Omental fat pad (tissue), 4 donors: ENCODE measurements at places on chromosomes 6 and 20. TPM values are rescaled to one million over a fixed set of nuclear protein-coding genes. Genes with fewer than 3 reads are reported as not detected.

Gene PNLDC1
- total RNA-seq = 0.37 TPM

Gene MRAP2
- total RNA-seq = 0.19 TPM

Gene HLA-DRB5
- total RNA-seq = 5.5 TPM

Gene MACROD2
- 54.1 TPM for total RNA-seq

Gene GJA1
- 260 TPM for total RNA-seq

Gene UBD
- 1.1 TPM for total RNA-seq

Gene VSX1
- not detected for total RNA-seq

Gene HCRTR2
- not detected for total RNA-seq

- DNase-seq = no peak
Measured at GRCh38 chr20:33945391-33946081, 48.2 kb upstream of the RALY start.

GRCh38 chr6:154410619-154411072, 54.0 kb upstream of the IPCEF1 start:
- DNase-seq = no peak

GRCh38 chr20:22093122-22093521, 387.7 kb downstream of the PAX1 start:
- no peak for DNase-seq

- DNase-seq = no peak
Measured at GRCh38 chr20:46990017-46990595, 95.5 kb downstream of the EYA2 start.

DNA sequence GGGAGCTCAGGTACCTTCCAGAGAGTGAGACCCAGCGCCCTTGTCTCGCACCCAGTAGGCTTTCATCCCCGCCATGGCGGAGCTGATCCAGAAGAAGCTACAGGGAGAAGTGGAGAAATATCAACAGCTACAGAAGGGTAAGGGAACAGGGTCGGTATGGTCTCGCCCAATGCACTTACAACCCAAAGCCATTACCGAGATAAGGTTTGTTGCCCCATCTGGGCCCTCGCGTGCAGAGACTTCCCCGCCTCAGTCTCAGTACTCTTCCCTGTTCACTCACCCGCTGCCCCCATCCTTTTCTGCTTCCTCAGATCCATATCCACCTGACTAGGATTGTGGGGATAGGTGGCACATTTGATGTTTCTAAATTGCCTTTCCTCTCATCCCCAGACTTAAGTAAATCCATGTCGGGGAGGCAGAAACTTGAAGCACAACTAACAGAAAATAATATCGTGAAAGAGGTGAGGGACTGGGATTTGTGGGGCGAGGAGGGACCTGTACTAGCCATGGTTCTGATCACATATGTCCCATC, 449 bp downstream of the PFDN6 start:
- DNase-seq = no peak

DNA sequence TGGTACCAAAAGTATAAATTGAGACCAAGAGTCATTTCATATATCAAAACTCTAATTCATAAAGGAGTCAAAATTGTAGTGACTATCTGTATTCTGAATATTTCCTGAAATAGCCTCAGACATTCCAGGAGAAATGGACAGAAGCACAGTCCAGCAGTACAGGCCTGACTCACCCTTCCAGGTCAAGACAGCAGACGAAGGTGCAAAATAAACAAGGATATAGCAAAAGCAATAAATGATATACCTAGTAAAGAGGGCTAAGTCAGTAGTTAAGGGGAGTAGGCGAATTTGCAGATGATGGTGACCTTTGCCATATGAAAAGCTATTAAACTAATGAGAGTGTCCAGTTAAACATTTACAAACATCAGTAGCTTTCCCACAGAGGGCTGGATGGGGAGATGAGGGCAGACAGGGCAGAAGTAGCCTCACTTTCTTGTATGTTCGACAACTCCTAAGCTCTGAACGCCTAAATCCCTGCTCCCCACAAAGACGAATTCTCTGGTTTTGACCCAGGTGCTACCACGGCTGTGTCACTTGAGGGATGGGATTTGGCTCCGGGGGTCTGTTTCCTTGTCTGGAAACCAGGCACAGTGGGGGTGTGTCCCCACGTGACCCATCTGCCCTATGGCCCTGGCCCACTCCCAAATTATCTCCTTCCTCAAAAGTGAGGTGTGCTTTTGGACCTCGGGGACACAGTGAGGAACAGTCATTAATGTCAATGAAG, 3.6 kb upstream of the SLC52A3 start:
- DNase-seq = no peak

- no peak for DNase-seq
Measured at GRCh38 chr20:48603116-48603818, 224.5 kb downstream of the PREX1 start.

DNA sequence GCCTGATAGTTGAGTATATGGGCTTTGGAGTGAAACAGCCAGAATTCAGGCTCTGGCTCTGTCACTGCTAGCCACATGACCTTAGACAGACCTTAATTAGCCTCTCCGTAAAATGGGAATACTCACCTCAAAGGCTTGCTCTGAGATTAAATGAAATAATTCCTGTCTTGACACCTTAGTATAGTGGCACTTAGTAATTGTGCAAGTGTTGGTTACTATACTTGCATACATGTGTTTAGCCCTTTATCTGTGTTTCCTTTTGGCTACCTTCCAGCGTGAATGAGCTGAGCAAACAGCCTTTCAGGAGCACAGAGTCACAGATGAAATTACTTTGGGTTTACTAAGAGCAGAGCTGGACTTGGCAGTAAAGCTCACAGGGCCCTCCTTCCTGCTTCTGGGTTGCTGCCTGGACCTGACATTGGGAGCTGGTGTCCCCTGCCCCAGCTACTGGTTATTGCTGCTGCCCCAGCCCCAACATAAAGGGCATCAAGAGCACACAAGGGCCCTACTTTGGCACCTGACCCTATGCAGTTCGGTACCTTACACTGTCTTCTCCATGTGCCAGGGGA, 32.8 kb downstream of the CD164 start:
- no peak for DNase-seq

DNA sequence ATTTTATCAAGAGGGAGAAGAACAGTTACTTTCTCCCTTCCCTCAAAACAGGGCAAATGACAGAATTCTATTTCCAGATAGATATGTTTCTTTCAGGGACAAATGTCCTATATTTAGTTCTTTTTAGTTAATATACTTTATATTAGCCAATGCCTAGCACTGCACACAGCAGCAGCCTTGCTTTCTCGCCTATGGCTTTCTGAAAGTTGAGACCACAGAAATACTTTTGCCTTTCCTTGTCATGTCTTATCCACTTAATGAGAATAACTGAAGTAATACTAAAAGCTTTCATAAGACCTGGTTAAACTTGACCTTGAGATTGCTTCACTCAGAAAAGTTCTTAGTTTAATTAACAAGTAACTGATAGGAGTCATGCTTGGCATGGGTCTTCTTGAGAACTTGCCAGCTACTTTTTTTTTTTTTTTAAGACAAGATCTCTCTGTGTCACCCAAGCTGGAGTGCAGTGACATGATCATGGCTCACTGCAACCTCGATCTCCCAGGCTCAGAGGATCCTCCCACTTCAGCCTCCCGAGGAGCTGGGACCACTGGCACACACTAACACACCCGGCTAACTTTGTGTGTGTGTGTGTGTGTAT, 159.3 kb downstream of the CDKAL1 start:
- no peak for DNase-seq

DNA sequence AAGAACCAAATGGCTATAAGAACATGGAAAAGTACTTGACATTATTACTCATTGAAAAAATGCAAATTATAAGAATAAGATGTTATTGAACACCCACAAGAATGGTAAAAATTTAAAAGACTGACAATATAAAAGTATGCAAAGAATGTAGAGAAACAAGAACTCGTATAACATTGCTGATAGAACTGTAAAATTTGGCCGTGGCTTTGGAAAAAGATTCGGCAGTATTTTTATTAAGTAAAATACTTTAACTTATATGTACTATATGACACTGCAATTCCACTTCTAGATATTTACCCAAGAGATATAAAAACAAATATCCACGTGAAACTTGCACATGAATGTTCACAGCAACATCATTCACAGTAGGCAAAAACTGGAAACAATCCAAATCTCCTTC, 239.2 kb downstream of the TPBG start:
- no peak for DNase-seq

- DNase-seq = no peak
Measured at GRCh38 chr6:4169028-4169789, 33.8 kb upstream of the ECI2 start.

DNA sequence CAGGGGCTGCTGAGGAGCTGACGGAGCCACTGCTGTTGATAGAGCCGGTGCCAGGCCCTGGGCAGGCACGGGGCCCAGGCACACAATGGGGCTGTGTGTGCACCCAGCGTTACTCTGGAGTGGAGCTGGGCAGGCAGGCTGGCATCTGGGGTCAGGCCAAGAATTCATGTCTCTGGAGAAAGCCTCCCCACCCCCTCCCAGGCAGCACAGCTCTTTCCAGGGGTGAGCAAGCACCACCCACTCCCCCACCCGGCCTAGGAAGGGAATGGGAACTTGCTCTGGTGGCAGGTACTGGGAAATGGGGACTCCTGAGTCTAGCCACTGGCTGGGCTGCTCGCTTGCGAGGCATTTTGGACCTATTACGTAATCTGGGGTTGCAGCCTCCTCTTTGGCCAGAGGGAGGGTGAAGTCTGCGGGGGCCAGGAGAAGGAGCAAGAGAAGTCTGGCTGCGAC, 22.7 kb downstream of the TFEB start:
- DNase-seq = no peak

DNA sequence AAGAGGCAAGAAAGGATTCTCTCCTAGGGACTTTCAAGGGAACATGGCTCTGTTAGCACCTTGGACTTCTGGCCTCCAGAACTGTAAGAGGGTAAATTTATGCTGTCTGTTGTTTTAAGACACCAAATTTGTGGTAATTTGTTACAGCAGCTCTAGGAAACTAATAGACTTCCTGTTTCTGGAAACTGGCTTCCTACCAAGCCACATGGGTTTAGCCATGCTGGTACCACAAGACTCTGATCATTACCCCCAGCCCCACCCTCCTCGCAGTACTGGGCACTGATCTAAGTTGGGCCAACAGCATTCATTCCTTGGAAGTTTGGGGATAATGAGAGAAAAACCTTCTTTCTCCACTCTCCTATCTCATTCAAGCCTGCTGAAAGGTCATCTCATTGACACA, 109.5 kb upstream of the SMLR1 start:
- no peak for DNase-seq

DNA sequence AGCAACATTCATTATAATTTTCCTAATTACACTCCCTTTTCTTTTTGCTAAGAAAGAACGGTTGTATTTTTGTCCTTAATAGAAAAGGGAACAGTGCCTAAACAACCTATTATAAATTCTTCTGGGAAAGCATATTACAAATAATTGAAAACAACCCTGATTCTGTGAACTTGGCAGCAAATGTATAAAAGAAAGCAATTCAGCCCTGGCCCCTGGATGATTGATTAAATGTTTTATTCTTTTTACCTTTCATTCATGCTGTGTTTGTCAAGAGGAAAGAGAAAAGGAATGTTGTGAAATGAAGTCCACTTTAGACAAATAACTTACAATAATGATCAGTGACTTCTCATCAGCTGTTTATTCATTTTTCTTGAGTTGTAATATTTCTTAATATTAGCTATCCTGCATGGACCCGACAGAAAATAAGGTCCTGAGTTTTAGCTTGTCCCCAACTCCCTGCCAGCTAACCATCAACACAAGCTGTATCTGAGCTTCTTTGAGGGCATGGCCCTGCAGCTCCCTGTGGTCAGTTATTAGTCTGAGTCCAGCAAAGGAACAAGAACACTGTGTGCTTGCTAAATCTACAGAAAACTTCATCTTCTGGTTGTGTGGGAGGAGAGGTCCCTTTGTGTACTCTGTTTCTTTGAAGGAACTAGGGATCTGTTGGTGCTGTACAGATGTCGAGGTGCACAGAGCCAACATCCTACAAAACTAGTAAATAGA, 248.2 kb downstream of the LAMA2 start:
- no peak for DNase-seq

GRCh38 chr20:50920997-50921396, 10.2 kb downstream of the ADNP start:
- DNase-seq = no peak

DNA sequence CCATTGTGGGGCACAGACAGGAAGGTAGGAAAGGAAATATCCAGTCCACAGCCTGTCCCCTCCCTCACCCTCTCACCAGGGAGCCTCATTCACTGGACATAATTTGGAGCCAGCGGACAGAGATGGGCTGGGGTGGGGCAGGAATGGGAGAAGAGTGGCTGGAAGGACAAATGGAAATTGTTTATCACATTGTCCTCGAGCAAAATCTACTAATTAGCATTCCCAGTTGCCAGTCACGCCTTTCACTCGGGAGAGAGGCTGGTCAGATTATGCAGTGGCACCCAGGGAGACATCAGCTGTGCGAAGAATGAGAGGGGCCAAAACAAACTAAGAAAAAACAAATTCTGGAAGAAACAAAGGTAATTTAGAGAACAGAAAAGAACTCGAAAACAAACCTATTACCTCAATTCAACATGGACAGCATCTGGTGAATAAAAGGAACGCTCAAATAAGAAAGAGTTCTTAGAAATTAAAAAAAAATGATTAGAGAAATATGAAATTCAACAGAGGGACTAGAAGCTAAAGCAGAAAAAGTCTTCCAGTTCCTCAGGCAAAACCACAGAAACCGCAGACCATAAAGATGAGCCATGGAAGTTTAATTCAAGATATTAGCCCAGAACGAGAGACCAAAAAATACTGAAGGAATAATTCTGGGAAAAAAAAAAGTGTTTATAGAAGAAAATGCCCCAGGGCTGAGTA, 108.5 kb upstream of the RALGAPA2 start:
- DNase-seq = no peak

DNA sequence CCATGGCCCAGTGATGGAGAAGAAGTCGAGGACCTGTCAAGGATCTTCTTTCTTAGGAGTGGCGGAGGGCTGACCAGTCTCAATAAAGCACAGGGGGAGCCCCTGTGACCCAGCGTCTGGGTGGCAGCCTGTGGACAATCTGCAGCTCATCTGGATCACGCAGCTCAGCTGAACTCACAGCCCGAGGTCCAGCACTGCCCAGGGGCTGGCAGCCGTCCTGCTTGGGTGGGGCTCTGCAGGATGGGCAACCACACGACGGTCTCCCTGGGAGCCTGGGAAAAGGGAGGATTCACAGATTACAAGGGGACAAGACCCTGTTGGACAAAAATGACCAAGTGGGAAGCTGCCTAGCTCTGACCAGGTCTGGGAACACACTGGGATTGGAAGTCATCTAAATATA, 110.8 kb downstream of the MYLK4 start:
- DNase-seq = no peak

DNA sequence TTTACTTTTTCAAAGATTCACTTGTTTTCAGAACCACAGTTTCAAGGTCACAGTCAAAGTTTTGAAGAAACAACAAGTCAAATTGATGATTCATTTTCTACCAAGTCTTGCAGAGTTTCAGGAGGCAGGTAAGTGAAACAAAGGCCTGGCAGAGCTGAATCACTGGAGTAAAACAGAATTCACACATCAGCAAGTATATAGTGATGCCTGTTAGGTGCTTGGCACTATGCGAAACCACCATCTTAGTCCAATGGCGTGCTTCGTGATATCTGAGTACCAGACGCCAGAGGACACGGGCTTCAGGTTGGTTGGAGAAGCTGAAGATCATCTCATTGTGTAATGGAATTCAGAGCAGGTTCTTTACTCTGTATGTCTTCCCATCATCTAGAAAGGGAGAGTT, 75.9 kb downstream of the RTN4IP1 start:
- no peak for DNase-seq

- DNase-seq = no peak
Measured at GRCh38 chr6:1747531-1747930, 137.8 kb downstream of the FOXC1 start.

GRCh38 chr6:139708337-139709199, 334.1 kb upstream of the CITED2 start:
- DNase-seq = no peak
